ENCODE measurements at places on chromosomes 11 and 22.

DNA sequence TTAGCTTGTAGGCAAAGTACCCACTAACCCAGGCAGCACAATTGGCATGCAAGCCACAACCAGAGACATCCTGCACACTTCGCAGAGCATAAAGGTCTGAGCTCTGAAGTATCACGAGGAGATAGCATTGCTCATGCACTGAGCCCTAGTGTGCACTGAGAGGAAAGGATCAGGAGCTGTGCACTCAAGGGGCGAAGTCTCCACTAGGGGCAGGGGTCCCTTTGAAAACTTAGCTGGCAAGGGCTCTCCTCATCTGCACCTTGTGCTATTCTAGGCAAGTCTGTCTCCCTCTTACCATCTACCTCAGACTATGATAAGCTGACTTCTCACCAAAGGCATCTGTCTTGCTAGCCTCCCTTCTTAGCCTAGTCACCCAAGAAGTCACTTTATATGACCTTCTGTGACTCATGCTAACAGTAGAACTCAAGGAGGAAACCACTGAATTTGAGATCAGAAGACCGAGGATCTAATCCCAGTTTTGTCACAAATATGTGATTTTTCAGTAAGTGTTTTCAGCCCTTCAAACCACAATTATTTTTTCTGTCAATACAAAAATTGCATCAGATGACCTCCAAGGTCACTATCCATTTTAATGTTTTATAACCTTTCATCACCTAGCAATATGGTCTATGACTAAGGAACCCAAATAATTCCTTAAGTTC, 1078.0 kb downstream of the NTM start:
- DNase-seq = no peak

GRCh38 chr11:4619514-4619913, 11.5 kb upstream of the TRIM68 start:
- no peak for DNase-seq

GRCh38 chr11:73196576-73196975, 21.5 kb upstream of the P2RY2 start:
- DNase-seq = no peak

GRCh38 chr22:27210111-27210730, 552.8 kb downstream of the MIAT start:
- DNase-seq = no peak

DNA sequence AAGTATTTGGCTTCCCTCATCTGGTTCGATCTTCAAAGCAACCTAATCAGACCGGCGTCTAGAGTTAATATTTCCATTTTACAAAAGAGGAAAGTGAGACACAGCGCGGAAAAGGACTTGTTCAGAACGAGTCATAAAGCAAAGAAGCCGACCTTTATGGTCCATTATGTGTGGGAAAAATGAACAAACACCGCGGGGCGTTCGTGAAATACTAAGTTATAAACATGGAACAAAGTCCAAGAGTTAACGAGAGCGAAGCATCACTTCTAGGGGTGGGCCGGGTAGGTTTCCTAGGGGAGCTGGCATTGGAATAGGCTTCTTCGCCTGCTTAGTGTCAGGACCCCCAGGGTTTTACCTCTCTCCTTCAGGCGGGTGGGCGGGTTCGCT, 575 bp downstream of the DUSP18 start:
- no peak for DNase-seq

- DNase-seq = no peak
These were observed 5.1 kb downstream of the FOLR3 start for GRCh38 chr11:72140661-72141060.

DNA sequence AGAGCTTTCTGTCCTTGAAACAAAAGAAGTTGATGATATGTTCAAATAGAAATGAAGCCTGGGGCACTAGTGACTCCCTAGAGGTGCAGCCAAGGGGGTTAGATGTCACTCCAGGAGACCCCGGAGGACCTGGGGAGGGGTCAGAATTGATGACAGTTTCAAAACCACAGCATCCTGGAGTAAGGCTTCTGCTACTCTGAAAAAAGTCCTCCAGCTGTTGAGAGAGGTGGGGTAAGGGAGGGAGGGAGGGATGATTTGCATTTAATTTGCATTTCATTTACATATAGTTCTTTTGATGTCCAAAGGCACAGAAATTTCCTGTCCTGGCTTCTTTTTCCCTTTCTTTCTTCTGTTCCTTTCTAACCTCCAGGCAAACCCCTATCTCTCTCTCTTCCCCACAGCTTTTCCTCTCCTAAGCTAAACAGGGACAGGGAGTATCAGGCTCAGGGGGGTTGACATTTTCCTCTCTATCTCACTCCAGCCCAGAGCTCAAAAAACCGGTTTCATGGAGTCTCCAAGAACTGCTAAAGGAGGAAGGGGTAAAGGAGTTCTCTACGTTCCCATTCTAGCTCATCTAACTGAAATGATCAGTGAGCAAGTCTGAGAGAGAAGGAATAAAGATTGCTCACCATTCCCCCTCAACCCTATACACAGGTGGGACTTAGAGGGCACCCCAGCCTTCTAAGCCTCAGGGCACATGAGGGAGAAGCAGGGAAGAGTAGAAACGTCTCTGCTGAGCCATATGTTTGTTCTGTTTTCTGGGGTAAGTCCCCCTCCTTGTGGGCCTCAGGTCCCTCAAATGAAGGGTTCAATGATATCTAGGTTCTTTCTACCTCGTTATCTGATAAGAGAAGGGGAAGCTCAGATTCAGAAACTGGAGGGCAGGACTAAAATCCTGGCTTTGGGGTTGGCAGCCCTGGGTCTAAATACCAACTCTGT, 3.5 kb upstream of the POU2F3 start:
- DNase-seq = no peak

DNA sequence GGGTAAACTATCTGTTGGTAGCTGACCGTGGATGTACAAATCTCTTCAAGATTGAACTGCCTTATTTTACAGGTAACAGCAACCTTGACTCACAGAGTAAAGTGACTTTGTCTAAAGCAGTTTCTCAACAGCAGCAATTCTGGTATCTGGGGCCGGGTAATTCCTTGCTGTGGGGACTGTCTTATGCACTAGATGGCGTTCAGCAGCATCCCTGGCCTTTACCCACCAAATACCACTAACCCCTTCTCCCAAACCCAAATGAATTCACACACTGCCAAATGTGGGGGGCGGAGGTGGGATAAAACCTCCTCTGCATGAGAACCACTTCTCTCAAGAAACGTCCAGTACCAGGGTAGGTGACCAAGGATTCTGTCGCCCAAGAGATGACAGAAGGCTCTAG, 1.7 kb upstream of the INCENP start:
- no peak for DNase-seq

DNA sequence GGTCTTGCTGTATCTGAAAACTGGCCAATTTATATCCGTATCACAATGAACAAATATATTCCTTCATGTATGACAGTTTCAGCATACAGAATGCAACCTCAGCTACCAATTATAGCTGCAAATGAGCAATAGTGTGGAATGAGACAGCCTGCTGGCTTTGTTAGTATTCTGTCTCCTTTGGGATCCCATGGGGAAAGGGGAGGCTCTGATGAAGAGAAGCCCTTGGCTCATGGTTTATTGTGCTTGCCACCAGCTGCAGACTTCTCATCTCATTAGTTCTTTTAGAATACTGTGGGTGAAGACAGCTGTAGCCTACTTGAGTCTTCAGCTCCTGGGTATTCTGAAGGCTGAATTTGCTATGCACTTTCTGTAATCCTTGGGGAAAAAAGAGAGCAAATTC, 42.4 kb downstream of the PITPNB start:
- no peak for DNase-seq

- peak; percentile 69 for DNase-seq
These were observed 47.5 kb downstream of the MEI1 start for GRCh38 chr22:41746567-41747400.

DNA sequence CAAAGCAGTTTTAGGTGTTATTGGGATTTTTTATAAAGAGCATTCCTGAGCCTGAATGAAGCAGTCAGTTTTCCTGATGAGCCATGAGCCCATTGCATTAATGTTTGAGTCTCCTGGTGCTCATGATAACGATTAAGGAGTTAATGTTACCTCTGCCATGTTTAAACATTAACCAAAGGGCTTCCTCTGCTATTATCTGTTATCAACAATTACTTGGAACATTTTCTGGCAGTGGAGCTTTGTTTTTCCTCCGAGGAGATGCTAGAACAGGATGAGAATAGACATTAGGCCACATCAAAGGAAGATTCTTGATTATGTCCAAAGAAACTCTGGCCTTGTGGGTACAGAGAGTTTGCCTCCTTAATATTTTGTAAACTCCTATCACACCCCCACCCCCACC, 49.9 kb downstream of the ZNRF3 start:
- DNase-seq = no peak

- DNase-seq = peak; percentile 48
These were observed 1.8 kb downstream of the BET1L start for GRCh38 chr11:205221-206001.

DNA sequence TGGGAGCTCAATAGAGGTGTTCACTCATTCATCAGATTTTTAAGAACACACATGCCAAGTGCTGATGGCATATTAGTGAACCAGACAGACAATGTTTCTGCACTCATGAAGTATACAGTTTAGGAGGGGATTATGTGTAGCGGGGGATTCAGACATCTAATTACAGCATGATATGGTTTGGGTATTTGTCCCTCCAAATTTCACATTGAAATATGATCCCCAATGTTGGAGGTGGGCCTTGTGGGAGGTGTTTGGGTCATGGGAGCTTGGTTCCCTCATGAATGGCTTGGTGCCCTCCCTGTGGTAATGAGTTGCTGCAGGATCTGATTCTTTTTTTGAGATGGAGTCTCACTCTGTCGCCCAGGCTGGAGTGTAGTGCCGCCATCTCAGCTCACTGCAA, 8.9 kb upstream of the RAB3IL1 start:
- DNase-seq = no peak

DNA sequence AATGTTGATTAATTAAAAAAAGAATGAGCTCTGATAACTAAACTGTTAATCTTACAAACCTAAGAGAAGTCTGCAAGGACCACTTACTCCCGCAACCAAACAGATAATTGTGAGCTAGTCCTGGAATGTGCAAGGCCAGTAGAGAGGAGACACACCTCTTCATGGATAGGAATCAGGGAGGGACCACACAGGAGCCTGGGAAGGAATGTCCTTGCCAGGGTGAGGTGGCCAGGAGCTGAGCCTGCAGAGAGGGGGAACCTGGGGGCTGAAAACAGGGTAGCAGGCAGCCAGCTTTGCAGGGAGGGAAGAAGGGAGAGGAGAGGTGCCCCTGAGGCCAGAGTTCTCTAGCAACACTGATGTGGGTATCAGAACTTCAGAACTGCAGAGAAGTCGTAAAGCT, 9.4 kb upstream of the NLRP10 start:
- DNase-seq = no peak

GRCh38 chr11:2691991-2692875, 7.6 kb downstream of the KCNQ1OT1 start:
- no peak for DNase-seq

- DNase-seq = no peak
These were observed 70.5 kb downstream of the RPUSD4 start for GRCh38 chr11:126140926-126141280.

DNA sequence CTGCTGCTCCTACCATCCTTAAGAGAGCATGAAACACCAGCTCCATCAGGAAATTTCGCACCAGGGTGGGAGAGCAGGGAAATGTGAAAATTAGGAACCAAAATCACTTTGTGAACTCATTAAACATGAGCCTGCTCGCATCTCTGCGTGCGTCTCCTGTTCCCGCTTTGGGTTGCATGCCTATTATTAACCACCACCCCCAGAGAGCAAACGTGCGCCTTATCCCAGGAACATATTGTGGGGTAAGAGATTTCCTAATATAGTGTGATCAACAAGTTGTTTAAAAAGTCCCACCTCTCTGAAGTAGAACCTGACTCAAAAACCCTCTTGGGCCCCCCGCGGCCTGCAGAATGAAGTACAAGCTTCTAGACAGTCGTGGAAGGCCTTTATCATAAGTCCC, 115.0 kb downstream of the TENM4 start:
- no peak for DNase-seq

DNA sequence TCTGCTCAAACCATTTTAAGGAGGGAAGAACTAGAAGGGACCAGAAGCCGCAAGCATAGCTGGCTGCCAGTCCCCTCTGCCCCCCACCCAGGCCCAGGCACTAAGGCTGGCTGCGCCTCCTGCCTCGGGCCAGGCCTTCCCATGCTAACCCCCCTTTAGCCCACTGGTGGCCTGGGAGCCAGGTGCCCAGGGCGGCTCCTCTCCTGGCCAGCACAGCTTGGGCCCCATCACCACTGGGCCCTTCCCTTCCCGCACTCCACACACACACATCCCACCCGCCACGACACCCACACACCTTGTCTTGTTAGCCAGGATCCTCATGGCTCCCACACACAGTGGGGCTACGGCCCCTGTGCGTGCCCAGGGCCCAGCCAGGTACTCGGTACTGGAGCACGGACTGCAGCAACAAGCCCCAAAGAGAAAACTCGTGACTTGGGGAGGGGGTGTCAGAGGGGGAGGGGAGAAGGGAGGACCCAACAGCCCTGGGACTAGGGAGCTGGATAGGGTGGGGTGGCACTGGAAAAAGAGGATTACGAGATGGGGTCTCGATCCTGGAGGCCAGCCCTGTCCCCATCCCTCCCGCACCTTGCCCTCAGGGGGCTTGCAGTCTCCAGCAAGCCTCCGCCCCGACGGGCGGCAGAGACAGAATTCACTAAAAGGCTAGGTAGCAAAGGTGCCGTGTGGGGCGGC, 16.0 kb downstream of the BCL9L start:
- DNase-seq = no peak

GRCh38 chr11:59641156-59641555, 25.6 kb upstream of the OSBP start:
- DNase-seq = no peak

- no peak for DNase-seq
These were observed 1388.1 kb downstream of the FAM181B start for GRCh38 chr11:81345609-81346008.

- no peak for DNase-seq
These were observed 208.3 kb downstream of the CEP164 start for GRCh38 chr11:117535850-117536411.

- DNase-seq = no peak
These were observed 6.7 kb downstream of the DSCAML1 start for GRCh38 chr11:117790279-117790678.
